ENCODE measurements at places on chromosomes 4 and X.

GRCh38 chr4:80613470-80613869 is 277.9 kb downstream of the CFAP299 start:
- DNase-seq, result no peak

DNA sequence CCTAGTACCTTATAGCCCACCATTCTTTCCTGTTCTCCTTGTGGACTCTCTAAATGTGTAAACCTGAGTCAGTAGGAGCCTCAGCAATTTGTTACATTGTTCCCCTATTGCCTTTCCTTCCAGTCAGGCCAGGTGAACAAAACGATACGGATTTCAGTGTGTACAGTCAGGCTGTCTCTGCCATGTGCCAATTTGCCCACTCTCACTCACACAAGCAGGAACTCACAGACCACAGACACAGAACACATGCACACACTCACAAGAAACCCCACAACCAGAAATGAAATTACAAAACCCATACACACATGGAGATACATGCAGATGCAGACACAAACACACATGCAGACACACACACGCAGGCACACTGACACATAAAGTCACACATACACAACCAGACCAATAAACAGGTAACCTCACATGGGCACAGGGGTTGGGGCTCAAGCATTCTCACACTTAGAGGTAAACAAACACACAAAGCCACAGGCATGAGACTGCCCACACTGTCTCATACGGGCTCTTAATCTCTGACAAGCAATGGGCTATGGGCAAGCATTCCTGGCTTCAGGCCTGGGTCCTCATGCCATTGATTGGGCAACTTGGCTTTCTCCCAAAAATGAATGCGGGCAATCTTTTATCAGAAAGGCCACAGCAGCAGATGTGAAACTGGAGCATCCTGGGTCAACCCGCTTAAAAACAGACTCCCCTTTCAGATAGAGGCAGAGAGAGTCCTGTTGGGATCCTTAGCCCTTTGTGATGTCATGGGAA is 68.7 kb downstream of the NBDY start:
- DNase-seq, result no peak

DNA sequence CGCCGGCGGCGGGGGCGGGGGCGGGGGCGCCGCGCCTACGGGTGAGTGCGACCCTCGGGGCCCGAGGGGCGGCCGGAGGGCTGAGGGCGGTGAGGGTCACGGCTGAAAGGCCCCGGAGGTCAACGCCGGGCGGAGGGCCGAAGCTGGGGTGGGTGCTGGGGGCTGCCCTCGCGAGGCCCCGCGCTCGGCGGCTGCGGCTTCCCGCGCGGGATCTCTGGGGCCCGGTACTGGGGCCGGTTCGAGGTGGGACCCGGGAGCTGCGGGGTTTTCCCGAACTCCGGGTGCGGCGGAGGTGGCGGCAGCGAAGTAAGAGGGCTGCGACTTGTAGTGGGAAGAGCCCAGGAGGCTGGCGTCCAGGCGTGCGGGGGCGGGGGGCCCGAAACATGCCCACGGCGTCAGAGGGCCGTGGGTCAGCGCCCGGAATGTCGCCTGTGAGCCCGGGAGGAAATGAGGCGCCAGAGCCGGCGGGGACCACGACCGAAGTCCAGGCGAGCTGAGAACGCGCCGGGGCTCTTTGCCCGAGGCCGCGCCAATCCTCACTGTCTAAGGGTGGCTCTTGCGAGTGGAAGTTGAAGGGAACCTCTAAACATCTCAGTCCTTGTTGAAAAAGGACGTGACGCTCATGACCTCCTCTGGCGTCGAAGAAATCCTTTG is 407 bp downstream of the IL13RA1 start:
- no peak for DNase-seq

- DNase-seq, result no peak
These were observed 1552.6 kb downstream of the C4orf33 start for GRCh38 chr4:130648570-130648969.

- no peak for DNase-seq
These were observed 21.6 kb downstream of the NYX start for GRCh38 chrX:41468647-41469323.

DNA sequence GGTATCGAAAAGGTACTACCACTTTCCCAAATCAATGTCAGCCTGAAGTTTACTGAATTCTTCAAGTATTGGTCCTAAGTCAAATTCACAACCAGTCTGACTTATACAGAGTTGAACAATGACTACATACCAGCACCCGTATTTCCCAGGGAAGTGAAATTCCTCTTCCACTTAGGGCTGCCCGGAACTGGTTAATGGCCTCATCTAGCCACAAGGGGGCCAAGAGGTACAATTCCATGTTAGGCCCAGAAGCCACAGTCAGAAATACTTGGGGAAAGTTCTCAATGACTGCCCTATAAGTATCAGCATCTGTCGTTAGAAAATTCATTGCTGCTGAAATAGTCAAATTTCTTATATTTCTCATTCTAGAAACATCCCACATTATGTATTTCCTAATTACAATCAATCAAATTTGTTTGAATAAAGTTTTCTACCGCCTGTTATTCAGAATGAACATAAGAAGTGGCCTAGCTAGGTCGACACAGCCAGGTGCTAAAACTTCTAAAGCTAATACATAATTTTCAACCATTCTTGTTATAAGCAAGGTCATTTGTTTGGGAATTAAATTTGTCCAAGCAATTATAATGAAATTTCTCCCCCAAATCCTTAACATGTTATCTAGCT is 5.6 kb upstream of the PCDH7 start:
- no peak for DNase-seq

GRCh38 chr4:27005905-27006590 is 145.4 kb downstream of the STIM2 start:
- DNase-seq, result no peak

GRCh38 chr4:40192114-40193015 is 4.5 kb upstream of the RHOH start:
- no peak for DNase-seq

GRCh38 chr4:6123541-6123940 is 76.8 kb downstream of the JAKMIP1 start:
- DNase-seq, result no peak

Measured in activated CD4-positive, alpha-beta T cell treated with anti-CD3 and anti-CD28 coated beads, Interleukin-2, amount 10 ng/mL, durations not matched to agents 7 days and 5 days (primary cell).